Natural killer cell treated with Interleukin-12 subunit alpha and Interleukin-12 subunit beta and Interleukin-15 and Interleukin-18, amount 100 ng/mL, for 72 hours (primary cell): ENCODE measurements at places on chromosomes 5 and 9. TPM values are rescaled to one million over a fixed set of nuclear protein-coding genes. Genes with fewer than 3 reads are reported as not detected.

GRCh38 chr9:127550751-127551150 is 61.3 kb upstream of the STXBP1 start:
- no peak for DNase-seq

DNA sequence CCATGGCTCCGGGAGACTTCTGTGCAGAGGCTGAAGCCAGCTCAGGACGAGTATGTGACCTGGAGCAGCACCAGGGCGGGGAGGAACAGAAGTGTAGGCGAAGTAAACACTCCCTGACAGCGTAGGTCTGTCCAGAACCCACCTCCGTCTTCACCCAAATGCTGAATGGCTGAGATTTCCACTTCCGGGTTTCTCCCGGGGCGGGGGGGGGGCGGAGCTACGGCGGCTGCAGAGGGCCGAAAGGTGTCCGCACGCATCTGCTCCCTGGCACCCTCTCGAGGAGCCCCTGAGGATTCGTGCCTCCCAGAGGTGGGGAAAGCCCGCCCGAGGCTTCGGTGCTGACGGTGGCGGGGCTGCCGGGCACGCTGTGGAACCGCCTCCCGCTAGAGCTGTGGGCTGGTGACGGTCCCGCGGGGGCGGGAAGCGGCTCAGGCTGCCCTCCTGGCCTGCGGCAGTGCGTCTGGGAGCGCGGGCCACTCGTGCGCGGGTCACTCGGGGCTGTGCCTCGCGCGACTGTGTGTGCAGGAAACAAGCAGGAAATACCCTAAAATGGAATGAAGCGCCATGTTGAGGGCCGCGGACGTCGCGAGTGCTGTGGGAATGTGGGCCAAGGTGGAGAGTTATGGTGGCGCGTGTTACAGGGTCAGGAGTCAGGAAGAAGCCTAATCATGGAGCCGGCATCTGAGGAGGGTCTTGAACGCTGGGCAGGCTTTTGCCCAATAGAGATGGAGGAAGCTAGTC is 1425.4 kb downstream of the FOXD4L5 start:
- DNase-seq = no peak

DNA sequence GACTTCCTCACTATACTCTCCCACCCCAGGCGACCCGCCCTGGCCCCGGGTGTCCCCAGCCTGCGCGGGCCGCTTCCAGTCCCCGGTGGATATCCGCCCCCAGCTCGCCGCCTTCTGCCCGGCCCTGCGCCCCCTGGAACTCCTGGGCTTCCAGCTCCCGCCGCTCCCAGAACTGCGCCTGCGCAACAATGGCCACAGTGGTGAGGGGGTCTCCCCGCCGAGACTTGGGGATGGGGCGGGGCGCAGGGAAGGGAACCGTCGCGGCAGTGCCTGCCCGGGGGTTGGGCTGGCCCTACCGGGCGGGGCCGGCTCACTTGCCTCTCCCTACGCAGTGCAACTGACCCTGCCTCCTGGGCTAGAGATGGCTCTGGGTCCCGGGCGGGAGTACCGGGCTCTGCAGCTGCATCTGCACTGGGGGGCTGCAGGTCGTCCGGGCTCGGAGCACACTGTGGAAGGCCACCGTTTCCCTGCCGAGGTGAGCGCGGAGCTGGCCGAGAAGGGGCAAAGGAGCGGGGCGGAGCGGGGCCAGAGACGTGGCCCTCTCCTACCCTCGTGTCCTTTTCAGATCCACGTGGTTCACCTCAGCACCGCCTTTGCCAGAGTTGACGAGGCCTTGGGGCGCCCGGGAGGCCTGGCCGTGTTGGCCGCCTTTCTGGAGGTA is 2.1 kb downstream of the CA9 start:
- DNase-seq = peak; percentile 64

The SLC26A2 gene
- 8.6 TPM for total RNA-seq

The CDO1 gene
- not detected for total RNA-seq

DNA sequence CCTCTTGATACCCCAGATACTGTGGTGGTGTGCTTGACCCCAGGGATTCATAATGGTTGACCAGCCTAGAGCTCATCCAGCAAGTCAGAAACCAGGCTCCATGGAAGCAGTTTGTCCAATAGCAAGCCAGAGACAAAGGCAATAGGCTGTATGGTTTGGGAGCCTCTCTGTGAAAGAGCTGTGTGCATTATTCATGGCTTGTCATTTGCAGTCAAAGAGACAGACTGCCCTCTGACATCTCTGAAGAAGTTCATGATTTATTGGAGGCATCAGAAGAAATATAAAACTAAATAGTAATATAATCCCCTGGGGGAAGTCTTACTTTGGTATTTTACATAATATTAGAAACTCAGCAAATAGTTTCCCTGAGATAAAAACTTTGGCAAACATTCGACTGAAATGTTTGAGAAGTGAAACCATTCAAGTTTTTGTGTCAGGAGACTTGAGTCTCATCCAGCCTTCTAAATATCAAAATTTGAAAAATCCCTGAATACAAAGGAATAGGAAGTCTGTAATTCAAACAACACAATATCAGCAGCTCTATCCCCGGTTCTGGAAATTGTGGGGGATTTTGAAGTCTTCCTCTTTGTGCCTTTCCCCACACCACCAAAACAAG is 250.3 kb downstream of the ZSWIM6 start:
- DNase-seq = no peak

GRCh38 chr5:74648835-74649293 is 8.3 kb upstream of the ENC1 start:
- no peak for DNase-seq

GRCh38 chr5:167902298-167902697 is 389.1 kb upstream of the WWC1 start:
- DNase-seq = no peak

DNA sequence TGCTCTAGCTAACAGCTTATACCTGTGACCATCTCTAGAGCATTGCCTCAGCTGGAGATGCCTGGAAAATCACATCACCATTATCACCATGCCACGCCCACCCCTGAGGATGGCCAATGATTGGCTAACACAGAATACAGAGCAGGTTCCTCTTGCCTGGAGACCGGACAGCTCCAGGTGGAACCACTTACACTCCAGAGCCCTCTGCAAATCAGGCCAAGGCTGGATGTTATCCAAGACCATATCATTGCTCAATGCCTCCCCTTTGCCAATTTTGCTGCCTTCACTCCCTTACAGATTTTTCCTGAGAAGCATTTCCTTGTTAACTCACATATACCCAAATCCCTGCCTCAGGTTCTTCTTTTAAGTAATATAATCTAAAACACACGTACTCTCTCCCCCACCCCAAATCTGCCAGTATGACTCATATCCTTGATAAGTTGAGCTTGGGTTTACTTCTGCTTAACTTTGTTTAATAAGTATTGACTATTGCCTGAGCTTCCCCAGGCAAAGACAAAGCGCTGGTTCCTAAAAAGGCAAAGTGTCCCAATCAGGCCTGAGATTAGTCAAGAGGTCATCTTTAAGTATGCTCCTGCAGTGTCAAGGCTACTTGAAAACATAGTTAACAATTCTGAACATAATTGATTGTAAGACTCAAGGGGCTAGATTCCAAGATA is 309.6 kb downstream of the EPB41L4A start:
- no peak for DNase-seq

- DNase-seq = no peak
Measured at GRCh38 chr9:96771124-96771523, 6.8 kb downstream of the ZNF510 start.

GRCh38 chr9:129458155-129458661 is 162.7 kb downstream of the C9orf50 start:
- no peak for DNase-seq

DNA sequence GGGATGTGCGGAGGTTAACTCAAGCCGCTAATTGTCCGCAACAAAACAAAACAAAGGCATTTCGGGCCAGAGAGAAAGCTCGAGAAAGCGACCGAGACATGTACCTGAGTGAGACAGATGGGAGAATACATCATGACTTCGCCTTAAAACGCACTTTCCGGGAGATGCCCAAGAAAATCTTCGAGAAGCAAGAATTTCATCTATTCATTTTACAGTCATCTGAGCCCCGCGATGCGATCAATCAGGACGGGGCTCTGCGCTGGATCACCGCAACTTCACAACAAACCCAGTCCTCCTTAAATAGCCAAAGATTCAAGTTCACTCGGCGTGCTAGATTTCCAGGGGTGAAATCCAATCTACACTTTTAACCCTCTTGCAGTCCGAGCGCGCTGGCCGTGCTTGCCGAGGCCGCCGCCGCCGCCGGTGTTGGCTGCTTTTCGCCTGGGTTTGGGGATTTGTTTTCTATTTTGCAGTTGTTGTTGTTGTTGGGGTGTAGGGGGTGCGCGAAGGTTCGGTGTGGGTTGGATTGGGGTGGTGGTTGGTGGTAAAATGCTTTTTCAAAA is 482 bp downstream of the NFIB start:
- DNase-seq = no peak

The ANXA2R gene
- 4.8 TPM for total RNA-seq

- no peak for DNase-seq
Measured at GRCh38 chr5:645421-645820, 33.3 kb downstream of the CEP72 start.

The KIF20A gene
- total RNA-seq = 43.0 TPM

DNA sequence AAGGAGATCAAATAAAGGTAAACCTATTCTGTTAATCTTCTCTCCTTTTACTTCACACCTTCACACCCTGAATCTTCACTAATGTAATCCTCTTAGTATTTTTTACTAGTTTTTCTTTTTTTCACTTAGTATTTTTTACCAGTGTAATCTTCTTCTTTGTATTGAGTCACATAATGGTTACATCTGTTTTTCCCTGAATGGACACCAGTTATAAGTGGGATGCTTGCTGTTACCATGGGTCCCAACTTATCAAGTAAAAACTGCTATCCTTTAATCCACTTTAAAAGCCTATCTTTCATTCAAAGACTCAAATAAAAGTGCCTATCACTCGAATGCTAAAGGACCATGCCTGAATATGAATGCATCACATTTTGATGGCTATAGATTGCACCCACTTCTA is 15.1 kb downstream of the ZFAND5 start:
- no peak for DNase-seq

DNA sequence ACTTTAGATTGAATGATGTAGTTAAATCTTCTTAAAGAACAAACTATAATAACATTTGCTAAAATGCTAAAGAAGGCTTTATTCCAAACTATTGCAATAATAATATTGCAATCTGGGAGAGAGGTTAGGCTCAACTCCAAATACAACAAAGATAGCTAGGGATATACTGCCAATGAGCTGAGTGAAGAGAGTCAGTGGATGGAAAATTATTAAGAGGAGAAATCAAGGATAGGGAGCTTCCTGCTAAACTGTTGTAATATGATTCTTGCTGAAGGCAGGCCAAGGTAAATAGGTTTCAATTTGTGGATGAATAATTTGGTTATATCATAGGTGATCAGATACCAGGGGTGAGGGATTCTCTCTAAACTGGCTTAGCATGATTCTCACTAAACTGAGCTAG is 1651.5 kb downstream of the EFNA5 start:
- no peak for DNase-seq

DNA sequence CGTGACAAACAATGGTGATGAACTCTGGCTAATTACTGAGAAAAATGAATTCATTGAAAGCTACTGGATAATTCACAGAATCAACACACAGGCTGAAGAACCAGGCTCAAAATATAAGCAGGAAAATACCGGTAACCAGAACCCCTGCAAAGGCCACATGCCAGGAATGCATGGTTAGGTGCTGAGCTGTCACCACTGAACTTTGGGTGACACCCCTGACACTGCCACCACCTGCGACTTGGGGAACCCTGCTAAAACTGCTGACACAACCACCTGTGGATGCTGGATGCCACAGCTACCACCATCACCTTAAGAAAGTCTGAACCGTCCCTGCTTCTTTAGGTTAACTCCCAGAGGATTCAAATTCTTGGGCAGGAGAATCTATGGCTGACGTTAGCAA is 72.0 kb upstream of the NR4A3 start:
- no peak for DNase-seq

DNA sequence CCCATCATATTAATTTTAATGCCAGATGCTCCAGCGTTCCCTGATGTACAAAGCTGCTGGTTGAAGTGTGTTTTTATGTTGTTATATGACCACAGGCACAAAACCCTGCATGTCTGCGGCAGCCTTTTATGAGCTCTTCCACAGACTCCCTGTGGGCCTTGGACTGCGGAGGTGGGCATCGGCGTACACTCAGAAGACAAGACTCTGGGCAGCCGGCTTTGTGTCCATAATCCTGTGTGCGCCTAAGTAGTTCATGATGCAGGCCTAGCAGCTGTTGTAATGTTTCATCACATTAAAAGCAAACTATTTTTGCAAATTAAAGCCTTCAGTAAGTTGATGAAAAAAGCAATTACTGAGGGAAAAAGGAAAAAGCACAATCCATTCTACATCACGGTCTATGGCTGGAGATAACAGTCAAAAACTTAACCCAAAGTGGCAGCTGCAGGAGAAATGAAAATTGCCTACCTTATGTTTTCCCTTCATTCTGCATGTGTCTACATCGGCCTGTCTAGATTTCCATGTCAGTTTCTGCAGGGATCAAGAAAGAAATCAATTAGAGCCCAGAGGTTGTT is 78.8 kb downstream of the SEMA6A start:
- no peak for DNase-seq

The SURF2 gene
- 21.6 TPM for total RNA-seq

The GABRG2 gene
- not detected for total RNA-seq

The TRAF1 gene
- total RNA-seq = 145 TPM

- no peak for DNase-seq
Measured at GRCh38 chr5:58582019-58582802, 664 bp upstream of the RAB3C start.
